ENCODE measurements at places on chromosomes 1 and 21. TPM values are rescaled to one million over a fixed set of nuclear protein-coding genes. Genes with fewer than 3 reads are reported as not detected.
A peak's percentile ranks its signal among the peaks of the same experiment; 100 is the strongest.

DENND2C gene
- polyA plus RNA-seq: 1.00 TPM

GBP4 gene
- 20.6 TPM for polyA plus RNA-seq

SYT2 gene
- 0.01 TPM for polyA plus RNA-seq

IFI44L gene
- 11.8 TPM for polyA plus RNA-seq

IGSF3 gene
- 9.9 TPM for polyA plus RNA-seq

SH2D2A gene
- 1.1 TPM for polyA plus RNA-seq

PTPRF gene
- 40.0 TPM for polyA plus RNA-seq

GRCh38 chr1:163361123-163361934 is 39.6 kb downstream of the NUF2 start:
- no peaks in the 10 kb centered on the region for H3K27me3 ChIP-seq
- no peaks in the 10 kb centered on the region for H3K36me3 ChIP-seq
- DNase-seq: peak; percentile 15
- H3K27ac ChIP-seq: no peak overlapping the region
- no peak overlapping the region for H3K4me3 ChIP-seq

DNA sequence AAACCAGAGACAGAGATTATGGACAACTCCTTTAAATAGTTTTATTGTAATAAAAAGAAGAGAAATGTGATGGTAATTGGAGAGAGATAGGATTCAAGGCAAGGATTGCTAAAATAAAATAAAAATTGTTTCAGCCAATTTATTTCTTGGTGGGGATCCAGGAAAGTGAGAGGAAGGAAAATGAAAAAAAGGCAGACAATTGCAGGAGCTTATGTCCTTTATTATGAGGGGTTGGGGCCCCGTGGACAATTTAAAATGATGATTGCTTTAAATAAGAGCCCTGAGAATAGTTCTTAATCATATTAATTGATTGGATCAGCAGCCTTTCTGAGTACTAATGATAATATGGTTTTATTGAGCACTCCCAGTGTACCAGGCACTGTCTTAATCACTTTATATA is 40.2 kb downstream of the RGS2 start:
- DNase-seq: no peak
- H3K36me3 ChIP-seq: no peaks in the 10 kb centered on the region
- H3K4me3 ChIP-seq: no peak overlapping the region
- no peak overlapping the region for H3K27ac ChIP-seq

DNA sequence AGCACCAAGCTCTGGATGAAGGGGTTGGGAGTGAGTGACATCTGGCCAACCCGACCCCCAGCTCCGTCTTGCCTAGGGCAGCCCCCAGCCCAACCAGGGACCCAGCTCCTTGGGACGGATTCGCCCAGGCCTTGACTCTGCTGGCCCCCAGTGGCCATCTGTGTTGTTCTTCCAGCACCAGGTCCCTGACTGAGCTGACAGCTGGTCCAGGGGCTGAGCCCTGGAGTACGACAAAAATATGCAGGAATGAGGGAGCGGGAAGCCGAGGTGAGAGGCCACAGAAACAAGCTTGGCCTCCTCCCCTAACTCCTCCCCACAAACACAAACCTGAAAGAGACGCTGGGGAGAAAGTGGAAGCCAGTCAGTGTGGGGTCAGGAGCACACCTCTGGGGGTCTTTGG is 55.0 kb upstream of the PAX7 start:
- no peaks in the 10 kb centered on the region for H3K36me3 ChIP-seq
- H3K4me3 ChIP-seq: no peak overlapping the region
- peak; percentile 66 for DNase-seq
- no peaks in the 10 kb centered on the region for H3K27me3 ChIP-seq
- H3K4me1 ChIP-seq: no peaks in the 10 kb centered on the region
- H3K27ac ChIP-seq: no peak overlapping the region

GRCh38 chr1:206686478-206687249 is 2.0 kb downstream of the MAPKAPK2 start:
- peaks cover 19% of the 10 kb centered on the region for H3K4me1 ChIP-seq
- H3K4me3 ChIP-seq: peak overlapping the region; percentile 57
- no peaks in the 10 kb centered on the region for H3K27me3 ChIP-seq
- no peak for DNase-seq
- H3K27ac ChIP-seq: peak overlapping the region; percentile 99

DNA sequence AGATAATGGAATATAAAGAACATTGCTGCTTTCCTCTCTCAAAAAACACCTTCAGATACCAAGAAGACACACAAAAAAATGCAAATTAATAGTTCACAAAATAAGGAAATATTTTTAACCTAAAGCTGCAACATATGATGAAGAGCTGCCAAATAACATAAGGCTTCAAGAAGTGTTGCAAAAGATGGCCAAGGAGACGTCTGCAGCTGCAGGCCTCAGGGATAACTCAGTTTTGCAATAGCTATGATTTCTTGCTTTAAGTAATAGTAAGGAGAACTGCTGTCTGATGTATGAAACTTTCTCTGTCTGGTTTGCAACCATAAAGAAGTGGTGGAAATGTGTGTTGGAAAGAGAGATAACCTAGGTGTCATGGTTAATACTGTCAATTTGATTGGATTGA is 1237.5 kb downstream of the MRPL39 start:
- no peaks in the 10 kb centered on the region for H3K27me3 ChIP-seq
- no peaks in the 10 kb centered on the region for H3K4me1 ChIP-seq
- H3K27ac ChIP-seq: no peak overlapping the region
- no peaks in the 10 kb centered on the region for H3K36me3 ChIP-seq
- DNase-seq: no peak

GRCh38 chr21:46660505-46660904 is 25.0 kb downstream of the PRMT2 start:
- peaks cover 4% of the 10 kb centered on the region for H3K4me1 ChIP-seq
- no peaks in the 10 kb centered on the region for H3K27me3 ChIP-seq
- no peak for DNase-seq
- H3K27ac ChIP-seq: no peak overlapping the region
- no peak overlapping the region for H3K4me3 ChIP-seq

DNA sequence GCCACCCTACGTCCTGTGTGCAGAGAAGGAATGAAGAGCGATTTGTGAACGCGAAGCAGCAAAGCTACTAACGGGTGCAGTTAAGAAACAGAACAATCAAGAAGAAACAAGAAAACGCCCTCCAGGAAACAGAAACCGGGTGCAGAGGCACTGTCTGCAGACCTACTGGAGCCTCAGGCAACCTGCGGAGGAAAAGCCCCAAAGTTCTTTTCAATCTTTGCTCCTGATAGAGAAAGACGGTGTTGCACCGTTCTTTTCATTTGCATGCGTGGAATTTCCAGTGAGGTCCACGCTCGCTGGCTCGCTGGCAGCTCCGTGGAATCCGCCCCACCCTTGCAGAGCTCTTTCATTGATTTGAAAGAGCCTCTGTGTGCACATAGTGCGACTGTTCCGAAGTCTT is 37.0 kb upstream of the PDE9A start:
- no peaks in the 10 kb centered on the region for H3K36me3 ChIP-seq
- H3K27ac ChIP-seq: no peak overlapping the region
- peaks cover 7% of the 10 kb centered on the region for H3K27me3 ChIP-seq
- H3K4me1 ChIP-seq: no peaks in the 10 kb centered on the region
- DNase-seq: no peak

DNA sequence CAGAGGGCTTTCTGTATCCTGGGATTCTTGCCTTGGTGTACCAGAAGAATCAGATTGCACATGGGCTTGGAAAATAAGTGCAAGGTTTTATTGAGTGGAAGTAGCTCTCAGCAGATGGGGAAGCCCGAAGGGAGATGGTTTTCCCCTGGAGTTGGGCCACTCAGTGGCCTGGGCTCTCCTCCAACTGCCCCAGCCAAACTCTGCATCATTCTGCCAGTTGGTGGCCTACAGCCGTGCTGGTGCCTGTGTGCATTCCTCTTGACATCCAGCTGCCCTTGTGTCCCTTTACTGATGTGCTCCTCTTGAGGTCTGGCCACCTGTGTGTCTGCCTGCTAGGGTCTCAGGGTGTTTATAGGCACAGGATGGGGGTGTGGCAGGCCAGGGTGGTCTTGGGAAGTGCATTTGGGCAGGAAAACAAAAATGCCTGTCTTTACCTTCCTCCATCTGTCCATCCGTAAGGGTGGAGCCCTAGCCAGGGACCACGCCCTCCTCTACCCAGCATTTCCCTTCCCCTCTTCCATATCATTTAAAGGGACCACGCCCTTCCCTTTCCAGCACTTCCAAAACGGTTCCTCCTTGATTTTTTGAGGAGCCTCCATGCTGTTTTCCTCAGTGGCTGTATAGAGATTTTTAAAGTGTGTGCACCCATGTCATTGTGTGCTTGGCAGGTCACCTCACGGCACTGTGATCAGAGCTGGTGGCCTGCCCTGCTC is 18.9 kb downstream of the SNAP47 start:
- H3K27me3 ChIP-seq: no peaks in the 10 kb centered on the region
- no peak overlapping the region for H3K4me3 ChIP-seq
- no peak overlapping the region for H3K27ac ChIP-seq
- DNase-seq: no peak
- peaks cover 29% of the 10 kb centered on the region for H3K36me3 ChIP-seq

DNA sequence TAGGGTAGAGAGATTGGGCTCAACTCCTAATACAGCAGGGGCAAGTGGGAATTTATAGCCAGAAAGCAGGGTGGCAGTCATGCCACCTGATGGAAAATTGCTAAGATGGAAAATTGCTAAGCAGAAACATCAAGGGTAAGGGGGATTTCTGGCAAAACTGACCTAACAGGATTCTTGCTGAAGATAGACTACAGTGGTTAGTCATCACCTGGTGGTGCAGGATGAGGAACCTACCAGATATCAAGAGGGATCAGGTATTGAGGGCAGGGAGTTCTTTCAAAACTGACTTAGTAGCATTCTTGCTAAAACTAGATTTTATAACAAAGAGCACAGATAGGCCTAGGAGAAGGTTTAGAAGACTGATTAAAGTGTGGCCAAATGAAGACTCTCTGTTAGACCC is 292.9 kb downstream of the PLPP3 start:
- H3K27me3 ChIP-seq: no peaks in the 10 kb centered on the region
- no peaks in the 10 kb centered on the region for H3K36me3 ChIP-seq

GRCh38 chr1:58324558-58324957 is 222.0 kb downstream of the OMA1 start:
- no peaks in the 10 kb centered on the region for H3K27me3 ChIP-seq
- H3K4me1 ChIP-seq: no peaks in the 10 kb centered on the region

- no peak overlapping the region for H3K27ac ChIP-seq
- H3K4me1 ChIP-seq: no peaks in the 10 kb centered on the region
- no peak overlapping the region for H3K4me3 ChIP-seq
- DNase-seq: no peak
Observed at GRCh38 chr1:215888159-215888558, 321.1 kb downstream of the KCTD3 start.

DNA sequence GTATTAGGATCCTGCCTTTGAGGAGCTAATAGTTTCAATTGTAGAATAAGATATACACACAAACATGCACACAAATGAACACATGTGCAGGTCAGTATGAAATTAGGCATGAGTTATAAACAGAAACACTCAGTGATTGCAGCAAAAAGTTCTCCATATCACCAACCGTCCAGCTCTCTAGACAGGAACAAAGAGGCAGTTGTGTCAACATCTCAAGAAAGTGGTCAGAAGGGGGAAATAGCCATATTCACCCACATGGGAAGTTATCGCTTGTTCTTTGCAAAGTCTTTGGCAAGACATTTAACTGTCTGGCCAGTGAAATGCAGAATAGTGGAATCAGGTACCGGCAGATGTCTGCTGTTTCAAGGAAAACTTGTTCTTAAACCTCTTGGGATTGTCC is 29.4 kb upstream of the PIGC start:
- H3K36me3 ChIP-seq: no peaks in the 10 kb centered on the region
- H3K27ac ChIP-seq: no peak overlapping the region
- no peaks in the 10 kb centered on the region for H3K27me3 ChIP-seq
- no peak overlapping the region for H3K4me3 ChIP-seq
- no peaks in the 10 kb centered on the region for H3K4me1 ChIP-seq

DNA sequence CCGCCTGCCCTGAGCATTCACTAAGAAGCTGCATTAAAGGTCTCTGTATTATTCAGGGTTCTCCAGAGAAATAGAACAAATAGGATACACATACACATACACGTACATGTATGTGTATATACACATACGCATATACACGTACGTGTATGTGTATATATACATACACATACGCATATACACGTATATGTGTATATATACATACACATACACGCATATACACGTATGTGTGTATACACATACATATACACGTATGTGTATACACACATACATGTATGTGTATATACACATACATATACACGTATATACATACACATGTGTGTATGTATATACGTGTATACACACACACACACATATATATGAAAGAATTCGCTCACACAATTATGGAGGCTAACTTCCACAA is 108.9 kb upstream of the BARHL2 start:
- H3K36me3 ChIP-seq: no peaks in the 10 kb centered on the region
- H3K4me1 ChIP-seq: no peaks in the 10 kb centered on the region
- no peak overlapping the region for H3K4me3 ChIP-seq
- no peaks in the 10 kb centered on the region for H3K27me3 ChIP-seq

- no peaks in the 10 kb centered on the region for H3K36me3 ChIP-seq
- DNase-seq: peak; percentile 78
- H3K27me3 ChIP-seq: no peaks in the 10 kb centered on the region
- no peak overlapping the region for H3K4me3 ChIP-seq
- no peak overlapping the region for H3K27ac ChIP-seq
- no peaks in the 10 kb centered on the region for H3K4me1 ChIP-seq
Observed at GRCh38 chr1:48109390-48110013, 112.3 kb upstream of the TRABD2B start.

DNA sequence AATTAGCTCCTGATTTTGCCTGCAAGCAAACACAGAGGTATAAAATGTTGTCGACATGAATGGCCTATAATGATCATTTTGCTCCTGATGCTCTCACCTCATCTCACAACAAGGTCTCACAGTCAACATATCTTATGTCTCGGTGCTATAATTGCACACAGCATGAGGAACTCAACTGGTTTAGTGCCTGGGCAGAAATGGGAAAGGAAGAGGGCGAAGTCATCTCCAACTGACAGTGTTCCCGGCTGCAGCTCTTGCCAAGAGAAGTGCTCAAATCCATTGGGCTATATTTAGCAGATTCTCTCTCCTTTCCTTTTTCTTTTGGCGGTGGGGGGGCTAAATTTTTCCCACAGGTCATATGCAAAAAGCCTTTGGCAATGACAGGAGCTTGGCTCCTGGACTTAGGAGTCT is 53.0 kb downstream of the SLC45A1 start:
- H3K36me3 ChIP-seq: peaks cover 5% of the 10 kb centered on the region
- peak overlapping the region; percentile 61 for H3K27ac ChIP-seq
- peak; percentile 56 for DNase-seq
- no peak overlapping the region for H3K4me3 ChIP-seq
- no peaks in the 10 kb centered on the region for H3K27me3 ChIP-seq

DNA sequence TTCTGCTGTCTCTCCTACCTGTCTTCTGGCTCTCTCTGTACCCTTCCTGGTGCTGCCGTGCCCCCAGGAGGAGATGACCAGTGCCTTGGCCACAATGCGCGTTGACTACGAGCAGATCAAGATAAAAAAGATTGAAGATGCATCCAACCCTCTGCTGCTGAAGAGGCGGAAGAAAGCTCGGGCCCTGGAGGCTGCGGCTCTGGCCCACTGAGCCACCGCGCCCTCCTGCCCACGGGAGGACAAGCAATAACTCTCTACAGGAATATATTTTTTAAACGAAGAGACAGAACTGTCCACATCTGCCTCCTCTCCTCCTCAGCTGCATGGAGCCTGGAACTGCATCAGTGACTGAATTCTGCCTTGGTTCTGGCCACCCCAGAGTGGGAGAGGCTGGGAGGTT is 38.1 kb upstream of the IL19 start:
- DNase-seq: no peak
- H3K27ac ChIP-seq: no peak overlapping the region
- H3K27me3 ChIP-seq: no peaks in the 10 kb centered on the region
- no peak overlapping the region for H3K4me3 ChIP-seq

Data from lung (tissue), 17 donors.